SW 1271 (cell line): ENCODE measurements at places on chromosomes 11 and 22.

- DNase-seq, result no peak
Observed at GRCh38 chr11:70168405-70168754, 34.7 kb upstream of the FADD start.

- DNase-seq, result no peak
Observed at GRCh38 chr11:30902929-30903328, 316.8 kb upstream of the MPPED2 start.

- no peak for DNase-seq
Observed at GRCh38 chr22:20057596-20058268, 22.3 kb upstream of the DGCR8 start.

GRCh38 chr22:33922349-33922681 lies 2.0 kb upstream of the LARGE1 start:
- no peak for DNase-seq

DNA sequence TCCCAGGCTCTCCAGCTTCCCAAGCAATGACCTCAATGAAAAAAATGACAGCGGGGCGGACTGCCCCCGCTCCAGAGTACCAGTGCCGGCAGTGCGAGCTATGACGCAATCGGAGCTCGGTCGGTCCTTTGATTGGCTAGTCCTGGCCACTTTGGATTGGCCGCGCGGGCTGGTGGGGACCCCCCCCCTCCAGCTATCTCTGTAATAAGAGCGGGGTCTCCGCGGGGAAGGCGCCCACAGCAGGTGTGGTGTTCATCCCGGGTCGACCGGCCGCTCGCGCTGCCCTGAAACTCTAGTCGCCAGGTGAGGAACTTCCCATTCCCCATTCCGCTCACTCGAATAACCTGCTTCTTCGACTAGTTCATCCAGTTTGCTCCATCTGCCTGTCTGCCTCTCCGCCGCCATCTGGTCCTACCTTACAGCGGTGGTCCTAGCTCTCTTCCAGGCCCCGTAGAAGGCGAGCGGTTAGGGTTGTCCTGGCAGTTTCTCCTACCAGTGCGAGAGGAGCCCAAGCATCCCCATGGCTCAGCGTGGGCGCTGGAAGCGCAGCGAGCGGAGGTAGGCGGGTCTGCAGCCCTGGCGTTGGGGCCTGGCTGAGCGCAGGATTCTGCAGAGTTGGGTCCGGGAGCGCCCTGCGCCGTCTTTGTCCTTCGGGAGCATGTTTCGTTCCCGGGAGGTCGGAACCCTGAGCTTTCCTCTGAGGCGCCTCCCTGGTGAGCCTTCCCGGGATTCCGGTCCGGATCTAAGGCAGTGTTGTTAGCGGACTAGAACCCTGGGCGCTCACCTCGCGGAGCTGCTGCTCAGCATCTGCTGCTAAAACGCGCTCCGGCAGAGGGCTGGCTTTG lies at the start of gene CALCB:
Gene CALCB, plus strand, starts transcription at position 233 of the 845 bp plus-strand sequence. CDS start 1,126 bp downstream, outside the sequence.
- DNase-seq, result no peak

DNA sequence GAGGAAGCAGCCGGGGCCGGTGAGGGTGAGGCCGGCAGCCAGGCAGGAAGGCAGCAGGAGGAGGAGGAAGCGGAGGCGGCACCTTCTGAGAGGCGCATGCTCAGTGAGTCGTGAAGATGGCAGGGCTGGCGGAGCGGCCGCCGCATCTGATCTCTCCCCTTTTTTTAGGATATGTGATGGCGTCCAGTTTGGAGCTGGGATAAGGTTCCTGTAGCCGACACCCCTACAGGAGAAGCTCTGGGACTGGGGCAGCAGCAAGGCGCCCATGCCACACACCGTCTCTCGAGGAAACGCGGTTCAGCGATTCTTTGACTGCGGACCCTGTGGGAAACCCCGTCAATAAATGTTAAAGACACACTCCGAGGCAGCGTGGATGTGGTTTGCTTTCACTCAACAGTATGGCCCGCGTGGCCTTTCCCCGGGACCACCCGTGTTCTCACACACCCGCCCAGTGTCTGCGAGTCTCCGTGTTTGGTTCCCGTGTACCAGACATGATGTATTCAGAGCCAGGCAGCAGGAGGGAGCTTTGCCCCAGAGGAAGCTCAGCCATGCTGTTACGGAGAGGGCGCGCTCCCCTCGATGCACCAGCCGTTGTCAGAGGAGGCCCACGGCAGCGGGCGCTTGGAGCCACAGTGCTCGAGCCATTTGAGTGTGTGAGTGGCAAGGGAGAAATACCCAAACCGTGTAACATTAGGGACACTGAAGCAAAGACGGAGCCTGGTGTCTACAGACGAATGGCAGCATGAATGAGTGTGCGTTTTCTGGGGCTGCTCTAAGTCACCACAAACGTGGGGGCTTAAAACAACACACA lies 27.7 kb upstream of the PARVB start:
- DNase-seq, result no peak

GRCh38 chr11:19646921-19647320 lies 65.7 kb upstream of the NAV2 start:
- no peak for DNase-seq

DNA sequence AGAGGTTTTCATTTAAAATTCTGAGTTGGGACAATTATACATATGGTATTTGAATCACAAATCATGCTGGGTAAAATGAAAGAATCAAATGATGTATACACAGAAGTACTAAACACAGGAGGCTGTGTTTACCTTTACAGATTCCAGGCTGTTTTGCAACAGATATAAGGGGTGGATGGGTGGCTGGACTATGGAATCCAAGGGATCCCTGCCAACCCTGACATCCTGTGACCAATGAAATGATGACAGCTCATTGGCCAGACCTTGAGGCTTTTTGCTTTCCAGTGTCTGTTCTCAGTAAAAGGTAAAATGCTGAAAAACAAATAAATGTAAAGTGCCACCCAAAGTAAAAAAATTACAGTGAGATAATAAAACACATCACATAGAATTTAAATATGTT lies 3.3 kb upstream of the DDI1 start:
- no peak for DNase-seq

DNA sequence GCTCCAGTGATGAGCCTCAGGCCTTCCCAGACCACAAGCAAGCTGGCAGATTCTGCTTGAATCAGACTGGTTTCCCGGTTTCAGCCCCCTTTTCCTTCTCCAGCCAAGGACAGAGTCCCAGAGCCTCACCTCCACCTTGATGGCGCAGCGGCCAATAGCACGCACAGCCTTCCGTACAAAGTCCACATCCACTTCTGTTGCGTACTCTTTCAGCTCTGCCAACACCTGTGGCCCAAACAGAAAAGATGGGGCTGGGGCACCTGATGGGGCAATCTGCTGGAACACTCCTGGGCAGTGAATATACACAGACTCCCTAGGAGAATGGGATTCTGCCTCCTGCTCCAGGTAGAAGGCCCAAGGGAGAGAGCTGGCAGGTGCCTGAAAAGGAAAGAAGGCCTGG lies 35.5 kb upstream of the RASL10A start:
- DNase-seq, result no peak

- no peak for DNase-seq
Observed at GRCh38 chr11:2573240-2574042, 126.4 kb downstream of the KCNQ1OT1 start.

GRCh38 chr11:11697796-11698195 lies 76.0 kb upstream of the GALNT18 start:
- no peak for DNase-seq

DNA sequence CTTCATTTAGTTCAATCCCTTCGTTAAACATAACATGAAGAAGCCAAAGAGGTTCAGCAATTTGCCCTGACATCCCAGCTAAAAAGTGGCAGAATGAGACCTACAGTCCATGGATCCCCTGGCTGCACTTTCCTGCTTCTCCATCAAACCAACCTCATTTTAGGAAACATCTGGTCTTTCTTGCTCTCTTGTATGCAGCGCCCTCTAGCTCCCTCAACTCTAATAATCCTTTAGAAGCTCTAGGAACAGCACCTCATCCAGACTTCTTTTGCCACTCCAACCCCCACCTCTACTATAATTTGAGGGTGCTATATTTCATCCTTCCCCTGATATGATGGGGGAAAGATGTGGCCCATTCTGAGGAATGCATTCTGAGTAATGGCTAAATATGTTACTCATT lies 7.4 kb downstream of the CNTF start:
- no peak for DNase-seq

DNA sequence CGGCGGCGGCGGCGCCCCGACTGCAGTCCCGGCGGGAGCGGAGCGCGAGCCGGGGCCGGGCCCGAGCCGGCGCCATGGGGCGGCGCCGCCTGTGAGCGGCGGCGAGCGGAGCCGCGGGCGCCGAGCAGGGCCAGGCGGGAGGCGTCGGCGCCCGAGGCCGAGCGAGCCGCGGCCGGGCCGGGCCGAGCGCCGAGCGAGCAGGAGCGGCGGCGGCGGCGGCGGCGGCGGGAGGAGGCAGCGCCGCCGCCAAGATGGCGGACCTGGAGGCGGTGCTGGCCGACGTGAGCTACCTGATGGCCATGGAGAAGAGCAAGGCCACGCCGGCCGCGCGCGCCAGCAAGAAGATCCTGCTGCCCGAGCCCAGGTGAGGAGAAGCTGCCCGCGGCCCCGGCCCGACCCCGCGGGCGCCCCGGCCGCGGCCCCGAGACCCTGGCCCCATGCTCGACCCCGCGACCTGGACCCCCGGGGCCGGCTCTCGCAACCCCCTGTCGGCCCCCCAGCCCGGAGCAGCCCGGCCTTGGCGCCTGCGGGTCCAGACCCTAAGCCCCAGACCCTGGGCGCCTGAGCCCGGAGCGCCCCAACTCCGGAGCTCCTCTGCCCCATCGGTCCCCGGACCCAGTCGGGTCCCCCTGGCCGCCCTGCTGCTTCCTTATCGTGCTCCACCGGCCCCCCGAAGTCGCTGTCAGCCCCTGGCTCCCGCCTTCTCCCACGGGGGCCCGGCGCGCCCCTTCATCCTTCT lies at the start of gene GRK2:
Gene GRK2, plus strand, starts transcription at position 25 of the 739 bp plus-strand sequence. Its CDS starts 227 bp downstream, at position 252.
- peak; percentile 43 for DNase-seq

GRCh38 chr11:132062031-132062430 lies 691.6 kb downstream of the NTM start:
- no peak for DNase-seq

DNA sequence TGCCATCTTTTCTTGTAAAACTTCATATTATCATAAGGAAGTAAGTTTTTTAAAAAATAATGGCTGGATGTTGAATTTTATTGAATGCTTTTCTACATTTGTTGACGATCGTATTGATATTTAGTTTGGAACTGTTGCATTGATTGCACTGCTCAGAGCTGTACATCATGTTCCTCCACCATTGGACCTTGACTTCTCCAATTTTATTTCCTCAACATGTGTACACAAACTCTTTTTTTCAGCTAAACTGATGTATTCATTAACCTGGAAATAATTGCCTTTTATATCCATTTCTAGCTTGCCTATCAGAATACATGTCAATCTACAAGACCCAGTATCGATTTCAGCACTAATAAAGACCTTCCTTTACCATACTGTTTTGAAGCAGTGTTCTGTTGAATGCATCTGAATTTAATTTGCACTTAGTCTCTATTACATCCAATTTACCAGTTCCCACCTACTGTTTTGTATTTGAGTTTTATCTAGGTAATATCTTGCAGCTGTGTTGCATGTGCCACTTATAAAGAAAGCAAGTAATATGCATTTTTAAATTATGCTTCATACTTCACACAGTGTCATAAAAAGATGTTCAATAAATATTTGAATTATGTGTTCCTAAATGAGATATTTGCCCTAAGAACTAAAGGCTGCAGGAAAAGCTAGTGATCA lies 5.5 kb downstream of the CEP57 start:
- no peak for DNase-seq

- no peak for DNase-seq
Observed at GRCh38 chr11:1438261-1438966, 48.2 kb downstream of the MOB2 start.

DNA sequence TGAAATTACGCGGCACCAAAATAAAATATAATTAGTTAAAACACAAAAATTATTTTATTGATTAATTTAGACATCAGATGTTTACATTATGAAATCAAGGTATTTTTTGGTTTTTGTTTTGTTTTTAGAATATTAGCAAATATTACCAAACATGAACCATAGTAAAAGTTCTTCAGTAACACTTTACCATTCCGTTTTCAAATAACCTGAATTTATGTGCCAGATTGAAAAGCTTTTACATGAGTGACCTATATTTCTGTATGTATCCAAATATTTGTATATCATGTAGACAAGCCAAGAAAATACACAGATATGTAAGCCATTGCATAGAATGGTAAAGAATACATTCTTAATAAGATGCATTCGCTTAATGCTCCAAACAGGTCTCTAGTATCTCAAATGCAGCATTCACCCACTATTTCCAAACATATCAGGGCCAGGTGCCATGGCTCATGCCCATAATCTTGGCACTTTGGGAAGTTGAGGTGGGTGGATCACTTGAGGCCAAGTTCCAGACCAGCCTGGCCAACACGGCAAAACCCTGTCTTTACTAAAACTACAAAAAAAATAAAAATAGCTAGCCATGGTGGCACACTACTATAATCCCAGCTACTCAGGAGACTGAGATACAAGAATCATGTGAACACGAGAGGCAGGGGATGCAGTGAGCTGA lies 102.4 kb upstream of the SERPIND1 start:
- no peak for DNase-seq

DNA sequence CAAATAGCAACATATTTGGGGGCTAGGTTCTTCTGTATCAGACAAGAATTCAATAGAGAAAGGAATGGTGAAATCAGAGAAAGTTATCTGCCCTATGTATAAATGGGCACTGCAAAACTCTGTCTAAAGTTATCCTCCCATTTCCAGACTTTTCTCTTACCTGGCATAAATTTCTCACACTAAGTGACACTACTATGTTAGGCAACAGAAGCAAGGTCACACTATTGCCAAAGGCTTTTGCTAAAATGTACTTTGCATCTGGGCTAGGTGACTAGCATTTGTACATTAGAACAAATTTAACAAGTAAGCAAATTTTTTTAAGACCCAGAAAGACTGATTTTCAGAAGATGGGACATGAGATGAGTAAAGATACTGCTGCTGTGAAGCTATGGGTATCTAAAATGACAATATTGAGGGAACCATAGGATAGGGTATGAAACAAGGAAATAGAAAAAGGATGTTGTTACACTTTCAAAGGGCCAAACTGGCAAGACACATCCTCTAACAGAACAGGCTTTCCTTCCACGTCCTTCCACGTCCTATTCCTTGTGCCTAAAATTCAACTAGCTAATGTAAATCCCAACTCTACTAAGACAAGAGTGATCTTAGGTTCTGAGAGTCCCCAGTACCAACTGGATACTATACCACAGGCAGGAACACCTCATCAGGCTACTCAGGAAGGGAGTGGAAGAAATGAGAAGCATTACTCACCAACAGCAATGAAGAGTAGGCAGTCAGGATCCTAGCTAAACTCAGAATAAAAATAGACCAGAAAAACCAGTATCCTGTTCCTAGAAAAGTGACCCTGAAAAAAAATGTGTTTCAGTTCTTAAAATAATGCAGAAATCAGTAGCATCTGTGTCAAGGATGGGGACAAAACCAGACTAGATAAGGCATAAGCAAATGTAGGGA lies 22.6 kb downstream of the GDPD4 start:
- DNase-seq, result no peak

DNA sequence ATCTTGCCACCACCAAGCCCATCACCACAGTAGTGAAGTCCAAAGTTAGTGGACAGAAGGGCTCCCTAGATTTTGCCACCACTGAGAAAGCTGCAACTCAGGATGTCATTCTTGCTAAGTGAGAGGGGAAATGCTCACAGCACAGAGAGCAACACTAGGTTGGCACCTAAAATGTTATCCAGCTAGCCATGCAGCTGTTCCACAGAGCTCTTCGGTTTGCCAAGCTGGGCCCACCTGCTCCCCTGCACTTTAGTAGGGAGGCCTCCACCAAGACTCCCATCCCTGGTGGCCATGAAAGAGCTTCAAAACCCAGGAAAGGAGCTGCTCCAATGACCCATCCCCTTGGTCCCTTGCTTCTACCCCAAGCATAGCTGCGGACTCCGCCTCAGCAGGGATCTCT lies 63.8 kb downstream of the TRIM29 start:
- DNase-seq, result no peak

- DNase-seq, result no peak
Observed at GRCh38 chr11:95760941-95761340, 28.6 kb downstream of the FAM76B start.

GRCh38 chr11:120798854-120799253 lies 225.0 kb upstream of the TBCEL start:
- DNase-seq, result no peak
